ENCODE measurements at places on chromosomes 13 and 19.

DNA sequence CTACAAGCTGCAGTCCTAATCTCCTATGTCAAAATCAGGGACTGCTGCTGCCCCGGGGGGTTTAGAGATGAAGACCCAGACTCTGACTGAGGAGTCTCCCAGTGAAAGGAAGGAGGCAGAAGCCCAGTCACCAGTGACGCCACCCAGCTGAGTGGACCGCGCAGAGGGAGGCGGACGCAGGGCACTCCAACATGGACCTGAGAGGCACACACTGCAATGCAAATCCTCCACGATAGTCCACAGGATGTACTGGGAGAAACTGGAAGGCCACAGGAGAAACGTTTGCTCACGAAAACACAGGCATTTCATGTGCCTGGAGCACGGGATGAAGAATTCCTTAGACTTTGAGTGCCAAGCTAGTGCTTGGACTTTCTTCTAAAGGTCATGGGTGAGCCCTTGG lies 58.3 kb downstream of the IRS2 start:
- DNase-seq, result no peak

DNA sequence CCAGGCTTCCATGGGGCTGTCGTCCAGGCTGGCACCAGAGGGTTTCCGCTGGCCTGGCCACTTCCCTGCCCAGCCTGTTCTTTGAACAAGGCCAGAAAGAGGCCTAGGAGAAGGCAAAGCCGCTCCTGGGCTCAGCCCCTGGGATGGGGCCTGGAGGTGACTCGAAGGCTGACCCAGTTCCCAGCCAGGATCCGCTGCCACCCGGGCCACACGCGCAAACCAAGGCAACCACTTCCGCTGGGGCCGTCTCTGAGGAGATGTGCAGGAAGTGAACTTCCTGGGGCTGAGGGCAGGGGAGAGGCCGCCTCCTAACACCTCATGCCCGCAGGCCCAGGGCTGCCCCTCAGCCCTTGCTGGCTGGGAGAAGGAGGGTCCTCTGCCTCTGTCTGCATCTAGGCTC lies 15.2 kb downstream of the PLEKHF1 start:
- peak; percentile 31 for DNase-seq

- no peak for DNase-seq
These were observed 1.6 kb downstream of the MYH14 start for GRCh38 chr19:50204811-50205675.

DNA sequence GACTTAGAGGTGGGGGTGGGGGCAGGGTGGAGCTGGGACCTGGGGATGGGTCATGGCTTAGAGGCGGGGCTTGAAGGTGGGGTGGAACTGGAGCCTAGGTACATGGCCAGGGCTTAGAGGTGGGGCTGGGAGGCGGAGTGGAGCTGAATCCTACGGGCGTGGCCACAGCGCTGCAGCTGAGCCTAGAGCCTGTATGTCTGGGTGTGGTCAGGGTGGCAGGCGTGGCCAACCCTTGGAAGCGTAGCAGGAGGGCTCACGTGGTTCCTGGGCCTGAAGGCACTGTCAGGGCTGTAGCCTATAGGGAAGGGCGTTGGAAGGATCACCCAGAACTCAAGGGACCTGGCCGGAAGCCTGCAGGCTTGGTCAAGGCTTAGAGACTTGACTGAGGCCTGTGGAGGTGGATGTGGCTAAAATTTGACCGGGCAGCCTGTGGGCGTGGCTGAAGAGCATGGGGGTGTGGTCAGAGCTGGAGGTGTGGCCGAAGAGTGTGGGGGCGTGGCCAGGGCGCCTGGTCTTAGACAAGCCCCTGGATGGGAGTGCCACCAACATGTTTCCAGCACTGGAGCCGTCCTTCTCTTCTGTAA lies 24.3 kb downstream of the COLGALT1 start:
- peak; percentile 39 for DNase-seq

- DNase-seq, result no peak
These were observed 62.3 kb downstream of the DOCK9 start for GRCh38 chr13:98915563-98915962.

DNA sequence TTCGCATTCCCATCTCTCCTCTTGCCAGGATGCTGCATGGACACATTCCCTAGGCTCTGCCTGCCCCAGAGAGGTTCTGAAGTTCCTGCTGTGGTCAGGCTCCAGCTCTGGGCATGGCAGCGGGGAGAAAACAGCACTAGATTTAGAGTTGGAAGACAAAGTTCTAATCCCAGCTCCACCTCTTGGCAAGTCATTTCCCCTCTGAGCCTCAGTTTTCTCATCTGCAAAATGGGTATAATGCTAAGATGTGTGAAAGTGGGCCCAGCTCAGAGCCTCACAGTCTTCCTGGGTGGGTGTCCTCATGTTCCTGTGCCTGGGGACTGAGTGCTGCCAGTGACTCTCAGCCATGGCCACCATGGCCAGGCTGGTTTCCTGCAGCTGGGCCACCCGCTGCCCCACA lies 9.6 kb downstream of the PEPD start:
- DNase-seq, result no peak

- DNase-seq, result no peak
These were observed 98.3 kb downstream of the AKAP11 start for GRCh38 chr13:42370229-42370628.

DNA sequence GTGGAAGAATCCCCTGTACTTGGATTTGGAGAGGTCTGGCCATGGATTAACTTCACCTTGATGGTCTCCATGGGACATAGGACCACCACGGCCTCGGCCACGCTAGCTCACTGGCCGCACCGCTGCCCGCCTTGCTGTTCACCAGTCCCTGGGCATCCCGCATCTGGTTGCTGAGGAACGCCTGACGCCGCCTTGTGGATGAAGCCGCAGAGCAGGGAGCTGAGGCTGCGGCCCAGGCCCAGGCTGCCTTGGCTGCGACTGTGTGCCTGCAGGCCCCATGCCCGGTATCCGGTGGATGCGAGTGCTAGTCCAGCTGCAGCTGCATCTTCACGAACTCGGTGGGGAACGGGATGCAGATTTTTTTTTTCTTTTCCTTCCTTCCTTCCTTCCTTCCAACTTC lies 1407.1 kb downstream of the UQCRFS1 start:
- DNase-seq, result no peak

GRCh38 chr19:45471111-45471930 lies 3.5 kb downstream of the FOSB start:
- DNase-seq, result peak; percentile 51

- peak; percentile 51 for DNase-seq
These were observed 14.1 kb upstream of the CCNA1 start for GRCh38 chr13:36418022-36418805.

DNA sequence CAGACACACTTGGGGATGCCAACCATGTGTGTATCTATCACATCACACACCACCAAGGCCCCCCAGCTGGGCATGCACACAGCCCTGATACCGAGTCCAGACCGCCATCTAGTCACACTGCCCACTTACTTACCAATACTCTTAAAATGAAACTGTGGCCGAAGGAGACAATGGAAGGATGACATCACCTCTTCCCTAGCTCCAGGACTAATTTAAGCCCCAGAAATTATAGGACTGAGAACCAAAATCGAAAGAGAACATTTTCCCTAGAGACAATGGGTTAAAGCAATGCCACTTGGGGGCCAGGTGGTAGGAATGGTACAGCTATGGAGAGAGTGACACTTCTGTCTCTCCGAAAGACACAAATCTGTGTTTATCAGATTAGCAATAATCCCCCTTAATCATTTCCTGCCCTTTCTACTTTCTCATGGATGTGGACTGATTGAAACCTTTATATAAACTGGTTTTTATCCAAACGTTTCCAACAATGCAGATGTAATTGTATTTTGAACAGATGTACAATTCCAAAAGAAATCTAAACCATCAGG lies 663 bp upstream of the GGACT start:
- peak; percentile 38 for DNase-seq

DNA sequence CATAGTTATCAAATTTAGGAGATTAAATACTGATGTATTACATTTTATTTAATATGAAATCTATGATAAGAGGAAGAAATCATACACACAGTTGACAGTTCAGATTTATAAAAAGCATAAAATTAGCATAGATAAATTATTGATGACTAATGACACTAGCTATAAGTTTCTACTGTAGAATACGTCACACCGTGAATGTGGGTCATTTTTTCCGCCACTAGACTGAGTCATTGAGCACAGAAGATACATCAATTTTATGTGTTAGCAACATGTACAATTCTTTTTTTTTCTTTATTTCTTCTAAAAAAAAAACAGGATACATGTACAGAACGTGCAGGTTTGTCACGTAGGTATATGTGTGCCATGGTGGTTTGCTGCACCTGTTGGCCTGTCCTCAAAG lies 22.2 kb downstream of the AP2S1 start:
- no peak for DNase-seq
